ENCODE measurements at places on chromosomes 2 and 18.

DNA sequence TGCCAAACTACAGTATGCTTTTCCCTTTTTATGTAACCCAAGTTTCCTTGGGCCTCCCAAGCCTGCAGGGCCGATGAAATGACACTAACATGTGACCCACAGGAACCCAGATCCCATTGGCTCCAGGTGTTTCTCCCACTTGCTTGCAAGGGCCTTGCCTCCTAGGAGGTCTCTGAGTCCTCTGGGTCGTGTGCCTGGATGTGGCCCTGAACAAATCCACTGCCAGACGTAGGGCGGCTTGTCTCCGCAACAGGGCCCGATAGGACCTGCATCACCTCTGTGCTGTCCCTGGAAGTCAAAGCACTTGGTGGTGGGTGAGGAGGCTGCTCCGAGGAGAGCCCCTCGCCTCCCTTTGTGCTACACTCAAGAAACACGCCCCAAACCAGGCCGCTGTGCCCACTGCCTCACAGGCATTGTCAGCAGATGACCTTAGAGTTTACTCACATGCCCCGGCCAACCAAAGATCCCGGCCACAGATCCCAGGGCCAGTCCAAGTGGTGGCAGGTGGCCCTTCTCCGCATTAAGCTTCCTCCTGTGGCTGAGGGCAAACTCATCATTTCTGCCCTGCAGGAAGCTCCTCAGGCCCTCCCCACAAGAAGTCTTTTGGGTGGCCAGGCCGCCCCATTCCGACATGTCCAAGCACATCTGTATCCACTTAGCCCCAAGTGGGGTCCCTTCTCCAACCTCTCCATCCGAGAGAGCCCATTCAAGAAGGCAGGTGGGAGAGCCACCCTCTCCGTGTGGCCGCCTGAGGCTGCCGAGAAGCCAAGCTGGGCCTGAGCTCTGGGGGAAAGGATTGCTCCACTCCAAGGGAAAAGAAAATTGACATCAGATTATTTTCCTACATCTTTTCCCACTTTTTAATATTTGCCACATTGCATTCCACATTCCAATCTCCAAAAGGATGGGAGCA, 76.7 kb downstream of the GFPT1 start:
- DNase-seq = no peak

- DNase-seq = no peak
Measured at GRCh38 chr2:204796581-204796980, 251.3 kb downstream of the PARD3B start.

DNA sequence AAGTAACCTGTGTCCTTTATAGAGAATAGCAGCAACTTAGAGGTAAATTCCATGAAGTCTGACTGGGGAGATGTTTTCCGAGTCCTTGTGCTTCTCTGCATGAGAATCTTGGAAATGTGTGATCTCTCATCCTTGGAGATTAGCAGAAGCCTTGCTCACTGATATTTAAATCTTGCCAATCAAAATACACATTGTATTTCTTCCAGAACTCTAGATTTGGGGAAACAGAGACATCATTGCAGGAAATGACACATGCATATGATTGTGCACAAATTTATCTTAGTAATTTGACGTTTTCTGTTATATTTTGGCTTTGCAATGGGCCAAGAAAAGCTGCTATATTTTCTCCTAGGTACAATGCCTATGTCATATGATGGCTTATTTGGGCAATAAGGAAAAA, 182.6 kb downstream of the ZNF804A start:
- no peak for DNase-seq

DNA sequence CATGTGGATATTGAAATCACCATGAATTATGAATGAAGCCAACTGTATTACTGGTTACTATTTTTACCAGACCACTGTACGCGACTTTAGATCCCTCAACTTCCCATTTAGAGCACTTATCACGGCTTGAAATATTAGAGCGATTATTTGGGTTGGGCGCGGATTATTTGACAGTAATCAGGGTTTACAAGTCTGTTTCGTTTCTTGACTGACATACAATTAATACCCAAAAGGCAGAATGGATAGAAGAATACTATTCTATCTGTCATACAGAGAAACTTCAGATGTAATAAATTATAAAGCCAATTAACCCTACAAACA, 496 bp upstream of the NAPG start:
- DNase-seq = no peak

DNA sequence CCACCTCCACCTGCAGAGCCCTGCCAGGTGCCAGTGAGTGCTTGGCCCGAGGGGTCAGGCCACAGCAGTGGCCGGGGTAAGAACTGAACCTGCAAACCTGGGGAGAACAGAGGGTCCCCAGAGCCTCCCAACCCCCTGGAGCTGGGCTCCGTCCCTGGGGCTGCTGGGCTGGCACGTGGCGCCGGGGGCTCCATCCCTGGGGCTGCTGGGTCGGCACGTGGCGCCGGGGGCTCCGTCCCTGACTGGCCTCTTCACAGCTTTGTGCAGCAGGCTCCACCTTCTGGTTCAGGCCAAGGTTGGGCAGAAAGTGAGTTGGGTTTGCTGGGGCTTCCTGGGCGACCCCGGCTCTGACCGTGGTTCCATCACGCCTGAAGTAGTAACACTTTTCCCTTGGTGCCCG, 12.2 kb downstream of the RBFA start:
- no peak for DNase-seq

DNA sequence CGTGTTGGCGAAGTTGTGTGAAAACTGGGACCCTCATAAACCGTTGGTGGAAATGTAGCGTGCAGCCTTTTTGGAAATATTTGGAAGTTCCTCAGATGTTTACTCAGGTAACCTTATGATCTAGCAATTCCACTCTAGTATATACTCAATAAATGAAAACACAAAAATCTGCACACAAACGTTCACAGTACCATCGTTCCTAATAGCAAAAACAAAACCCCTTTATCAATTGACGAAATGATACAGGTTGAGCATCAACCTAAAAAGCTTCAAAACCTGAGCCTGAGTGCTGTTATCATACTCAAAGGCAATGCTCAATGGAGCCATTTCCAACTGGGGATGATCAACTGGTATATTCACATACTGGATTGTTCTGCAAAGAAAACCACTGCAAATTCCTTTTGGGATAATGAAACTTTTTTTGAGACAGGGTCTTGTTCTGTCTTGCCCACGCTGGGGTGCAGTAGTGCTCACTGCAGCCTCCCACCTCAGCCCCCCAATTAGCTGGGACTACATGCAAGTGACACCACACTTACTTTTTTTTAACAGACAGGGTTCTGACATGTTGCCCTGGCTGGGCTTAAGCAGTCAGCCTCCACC, 777 bp upstream of the C18orf32 start:
- no peak for DNase-seq

DNA sequence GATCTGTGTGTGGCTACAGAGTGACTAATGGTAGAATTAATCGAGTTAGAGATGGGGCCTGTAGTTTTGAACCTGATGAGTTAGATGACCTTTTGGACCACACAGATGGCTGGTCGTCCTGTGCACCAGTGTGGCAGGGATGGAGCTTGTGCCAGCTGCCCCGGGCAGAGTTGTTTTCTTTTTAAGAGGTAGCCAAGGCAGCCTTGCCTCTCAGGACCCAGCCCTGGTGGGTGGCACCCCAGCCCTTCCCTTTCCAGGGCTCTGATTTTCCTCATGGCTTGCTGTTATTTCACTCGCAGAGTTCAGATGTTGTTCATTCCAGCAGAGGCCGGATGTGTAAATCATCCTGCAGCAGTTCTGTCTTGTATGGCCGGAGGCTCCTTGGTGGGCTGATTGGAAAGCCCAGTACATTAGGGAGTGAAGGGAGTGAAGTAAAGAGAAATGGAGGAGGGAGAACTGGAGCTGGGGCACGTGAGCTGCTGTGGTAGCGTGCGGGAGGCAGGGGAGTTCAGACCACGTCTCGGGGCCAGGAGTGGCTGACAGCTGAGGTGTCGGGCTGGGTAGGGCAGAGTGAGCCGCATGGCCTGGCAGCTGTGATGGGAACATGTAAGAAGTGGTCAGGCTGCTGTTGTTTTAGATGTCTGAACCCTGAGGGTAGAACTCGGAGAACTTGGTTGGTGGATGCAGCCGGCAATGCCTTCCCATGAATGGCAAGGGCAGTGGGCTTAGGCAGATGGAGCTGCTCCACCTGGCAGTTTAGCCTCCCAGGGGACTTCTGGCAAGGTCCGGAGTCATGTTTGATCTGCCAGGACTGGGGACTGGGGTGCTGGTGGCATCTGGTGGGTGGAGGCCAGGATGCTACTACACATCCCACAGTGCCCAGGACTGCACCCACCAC, 28.8 kb downstream of the ASAP2 start:
- no peak for DNase-seq

DNA sequence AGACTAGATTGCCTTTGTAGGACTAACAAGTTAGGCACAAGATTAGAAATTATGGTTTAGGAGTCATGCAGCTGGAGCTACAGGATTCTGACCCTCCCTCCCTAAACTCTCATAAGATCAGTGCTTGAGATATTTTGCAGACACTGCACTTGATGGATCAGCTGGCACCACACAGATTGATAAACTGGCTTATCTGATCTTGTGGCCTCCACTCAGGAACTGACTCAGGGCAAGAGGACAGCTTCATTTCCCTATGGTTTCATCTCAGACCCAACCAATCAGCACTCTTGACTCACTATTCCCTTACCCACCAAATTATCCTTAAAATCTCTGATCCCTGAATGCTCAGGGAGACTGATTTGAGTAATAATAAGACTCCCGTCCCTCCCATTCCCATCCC, 152.3 kb downstream of the DIS3L2 start:
- no peak for DNase-seq

DNA sequence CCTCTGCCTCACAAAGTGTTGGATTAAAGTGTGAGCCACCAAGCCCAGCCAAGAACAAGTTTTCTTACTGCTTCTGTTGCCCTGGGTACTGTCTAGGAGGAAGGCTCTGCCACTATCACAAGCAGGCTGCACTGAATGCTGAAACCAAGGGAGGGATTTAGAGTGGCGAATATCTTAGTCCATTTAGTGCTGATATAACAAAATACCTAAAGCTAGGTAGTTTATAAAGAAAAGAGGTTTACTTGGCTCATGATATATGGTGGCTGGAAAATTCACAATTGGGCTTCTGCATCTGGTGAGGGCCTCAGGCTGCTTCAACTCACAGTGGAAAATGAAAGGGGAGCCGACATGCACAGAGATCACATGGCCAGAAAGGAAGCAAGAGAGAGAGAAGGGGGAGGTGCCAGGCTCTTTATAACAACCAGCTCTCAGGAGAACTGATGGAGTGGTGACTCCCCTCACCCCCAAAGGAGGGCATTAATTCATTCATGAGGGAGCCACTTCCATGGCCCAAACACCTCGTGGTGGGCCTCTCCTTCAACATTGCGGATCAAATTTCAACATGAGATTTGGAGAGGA, 146.0 kb upstream of the SERPINE2 start:
- no peak for DNase-seq

- DNase-seq = no peak
Measured at GRCh38 chr2:208129744-208130711, at the start of gene CRYGC. TSS of gene CRYGC (minus strand) at chr2:208129828. CDS start at chr2:208129792, 36 bp downstream.

GRCh38 chr2:106566050-106566449, 78.9 kb downstream of the CD8B2 start:
- no peak for DNase-seq

- no peak for DNase-seq
Measured at GRCh38 chr2:102892698-102893310, 131.0 kb downstream of the TMEM182 start.

GRCh38 chr18:36942264-36942663, 113.3 kb downstream of the KIAA1328 start:
- no peak for DNase-seq

DNA sequence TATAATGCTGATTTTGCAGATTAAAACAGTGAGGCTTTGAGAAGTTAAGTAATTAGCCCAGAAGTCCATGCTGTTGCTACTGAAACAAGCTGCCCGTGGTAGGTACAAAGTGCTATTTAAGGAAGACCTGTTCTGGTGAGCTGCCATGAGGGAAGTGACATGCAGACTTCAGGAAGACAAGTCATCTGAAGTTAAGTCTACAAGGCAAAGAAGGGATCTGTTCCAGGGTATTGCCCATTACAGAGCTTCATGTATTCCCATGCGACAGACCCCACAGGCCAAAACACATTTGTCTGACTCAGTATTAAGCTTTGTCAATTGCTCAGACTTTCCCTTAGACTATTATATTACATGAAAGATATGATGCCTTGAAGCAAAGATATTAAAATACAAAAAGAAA, 520.8 kb downstream of the FBXO15 start:
- DNase-seq = no peak

GRCh38 chr2:95007822-95008221, 17.7 kb upstream of the MAL start:
- DNase-seq = no peak

GRCh38 chr18:5851998-5852397, 43.3 kb downstream of the TMEM200C start:
- DNase-seq = no peak

- no peak for DNase-seq
Measured at GRCh38 chr18:15165048-15165447, 417.1 kb downstream of the ANKRD30B start.

- no peak for DNase-seq
Measured at GRCh38 chr2:235506997-235507615, 13.3 kb downstream of the AGAP1 start.

DNA sequence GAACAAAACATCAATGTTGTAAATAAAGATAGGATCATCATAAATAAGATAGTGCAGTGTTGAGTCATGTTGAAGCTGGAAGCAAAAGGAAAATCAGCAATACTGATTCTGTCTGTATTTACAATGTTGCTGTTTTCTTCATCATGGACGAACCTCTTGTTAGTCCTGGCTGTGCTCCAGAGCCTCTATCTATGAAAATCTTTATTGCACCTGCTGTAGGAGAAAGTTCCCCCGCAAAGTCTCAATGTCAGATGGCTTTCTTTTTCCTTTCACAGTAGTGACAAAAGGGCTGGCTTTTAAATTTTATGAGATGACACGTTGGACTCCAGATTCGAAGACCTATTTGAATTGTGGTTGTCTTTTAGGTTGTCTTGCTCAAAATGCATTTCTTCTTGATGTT, 98.5 kb upstream of the LRRTM1 start:
- no peak for DNase-seq

DNA sequence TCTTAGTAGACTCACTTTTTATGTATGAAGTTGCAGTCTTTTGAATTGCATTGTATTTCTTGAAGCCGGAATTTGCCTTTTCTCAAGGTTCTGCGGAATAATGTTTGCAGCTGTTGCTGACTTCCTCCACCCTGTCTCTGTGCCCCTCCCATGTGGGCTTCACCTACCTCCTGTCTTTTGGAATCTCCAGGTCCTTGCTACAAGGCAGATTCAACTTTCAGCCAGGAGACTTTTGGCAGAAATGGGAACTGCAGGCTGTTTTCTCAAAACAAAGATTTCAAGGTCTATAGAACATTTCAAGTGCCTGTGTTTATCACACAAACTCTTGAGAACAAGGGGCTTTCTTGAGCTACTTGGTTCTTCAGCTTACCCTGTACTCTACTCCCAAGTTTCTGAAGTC, 25.6 kb downstream of the ZNF236 start:
- no peak for DNase-seq

- no peak for DNase-seq
Measured at GRCh38 chr2:104831742-104832141, 22.2 kb upstream of the POU3F3 start.
